Bone marrow (tissue), 2 donors: ENCODE measurements at places on chromosomes 1 and 21.

DNA sequence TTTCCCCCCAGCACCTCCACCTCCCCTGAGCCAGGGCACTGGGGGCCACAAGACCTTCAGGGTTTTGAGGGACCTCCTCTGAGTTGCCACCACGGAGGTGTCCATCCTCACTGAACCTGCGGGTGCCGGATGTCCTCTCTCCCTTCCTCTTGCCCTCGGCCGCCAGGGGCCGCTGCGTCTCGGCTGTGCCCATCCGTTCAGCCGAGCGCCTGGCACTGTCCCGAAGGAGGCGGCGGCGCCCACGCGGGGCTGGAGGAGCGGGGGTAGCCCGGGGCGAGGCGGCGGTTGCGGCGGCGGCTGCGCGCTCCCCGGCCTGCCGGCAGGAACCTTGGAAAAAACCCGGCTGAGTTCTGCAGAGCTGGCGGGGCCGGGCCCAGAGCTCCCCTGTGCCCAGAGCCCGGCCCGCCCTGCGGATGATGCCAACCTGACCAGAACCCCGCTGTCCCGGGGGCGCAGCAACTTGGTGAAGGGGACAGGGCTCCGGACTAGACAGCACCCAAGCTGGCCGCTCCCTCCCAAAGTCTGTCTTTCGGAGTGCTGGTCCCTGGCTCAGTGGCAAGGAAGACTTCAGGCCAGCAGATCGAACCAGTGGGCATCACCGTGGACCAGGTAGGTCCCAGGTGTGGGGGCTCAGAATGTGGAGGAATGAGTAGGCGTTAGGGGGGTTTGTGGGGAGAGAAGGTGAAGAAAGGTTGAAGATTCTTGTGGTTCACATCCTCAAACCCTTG lies 3.7 kb upstream of the PPM1J start:
- peak; percentile 30 for DNase-seq

GRCh38 chr21:31255036-31255435 lies 89.0 kb downstream of the TIAM1 start:
- DNase-seq = no peak

- no peak for DNase-seq
These were observed 268.0 kb downstream of the PTGER3 start for GRCh38 chr1:70779571-70779970.

DNA sequence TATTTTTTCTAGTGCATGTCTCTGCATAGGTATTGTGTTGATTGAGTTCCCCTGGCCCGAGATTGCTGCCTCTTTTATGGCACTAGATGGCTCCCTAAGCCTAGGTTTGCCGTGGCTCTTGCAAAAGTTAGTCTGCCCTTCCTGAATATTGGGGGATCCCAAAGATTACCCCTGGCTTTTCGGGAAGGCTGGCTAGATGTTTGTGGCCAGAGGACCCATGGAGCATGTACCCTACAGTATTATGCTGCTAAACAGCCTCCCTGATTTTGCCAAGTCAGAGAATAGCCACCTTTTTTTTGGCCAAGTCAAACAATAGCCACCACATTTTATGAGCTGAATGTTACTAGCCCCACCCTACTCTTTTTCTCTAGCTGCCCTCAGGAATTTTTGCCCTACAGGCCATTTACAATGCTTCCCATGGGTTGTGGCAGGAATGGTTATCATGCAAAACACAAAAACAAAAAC lies 343.2 kb downstream of the OLFM3 start:
- no peak for DNase-seq

GRCh38 chr1:110242062-110242461 lies 31.9 kb downstream of the KCNC4 start:
- no peak for DNase-seq

- DNase-seq = no peak
These were observed 51.6 kb upstream of the HPDL start for GRCh38 chr1:45275054-45275453.

DNA sequence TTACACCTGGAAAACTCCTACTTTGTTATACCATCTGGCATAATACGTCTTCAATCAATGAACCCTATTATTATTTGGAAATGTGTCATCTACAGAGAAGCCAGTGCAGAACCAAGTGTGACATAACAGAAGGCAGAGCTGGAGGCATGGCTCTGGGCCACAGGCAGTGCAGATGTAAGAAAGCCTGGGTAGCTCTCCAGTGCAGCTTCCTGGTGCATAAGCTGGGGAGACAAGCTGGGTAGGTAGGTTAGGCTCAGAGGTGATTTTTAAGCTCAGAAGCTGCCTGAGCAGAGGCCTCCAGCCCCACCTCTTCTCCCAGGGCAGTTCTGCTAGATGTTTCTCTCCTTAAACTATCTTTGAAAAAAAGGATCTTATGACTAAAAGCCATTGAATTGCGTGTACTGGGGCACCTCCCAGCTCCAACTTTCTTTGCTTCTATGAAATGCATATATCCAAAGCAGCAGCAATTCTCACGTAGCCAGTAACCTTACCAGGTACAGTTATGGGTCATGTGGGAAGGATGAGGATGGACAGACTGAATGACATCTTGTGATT lies 30.7 kb downstream of the AKNAD1 start:
- no peak for DNase-seq

DNA sequence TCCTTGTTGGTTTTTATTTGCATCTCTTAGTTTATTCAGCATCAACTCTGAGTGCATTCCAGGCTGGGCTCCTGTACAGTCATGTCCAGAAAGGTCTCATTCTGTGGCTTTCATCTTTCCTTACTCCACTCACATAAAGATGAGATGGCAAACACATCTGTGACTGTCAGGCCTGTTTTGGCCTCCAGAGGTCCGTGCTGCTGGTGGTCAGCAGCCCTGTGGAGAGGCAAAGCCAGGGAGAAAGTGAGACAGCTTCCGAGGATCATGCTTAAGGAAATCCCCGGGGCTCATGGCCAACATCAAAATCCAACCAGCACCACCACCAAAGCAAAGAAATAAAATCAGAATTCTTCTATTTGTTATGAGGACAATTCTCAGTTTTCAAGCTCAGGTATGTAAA lies 96.1 kb upstream of the HIVEP3 start:
- DNase-seq = no peak

GRCh38 chr1:172609528-172609927 lies 49.4 kb upstream of the FASLG start:
- peak; percentile 40 for DNase-seq

DNA sequence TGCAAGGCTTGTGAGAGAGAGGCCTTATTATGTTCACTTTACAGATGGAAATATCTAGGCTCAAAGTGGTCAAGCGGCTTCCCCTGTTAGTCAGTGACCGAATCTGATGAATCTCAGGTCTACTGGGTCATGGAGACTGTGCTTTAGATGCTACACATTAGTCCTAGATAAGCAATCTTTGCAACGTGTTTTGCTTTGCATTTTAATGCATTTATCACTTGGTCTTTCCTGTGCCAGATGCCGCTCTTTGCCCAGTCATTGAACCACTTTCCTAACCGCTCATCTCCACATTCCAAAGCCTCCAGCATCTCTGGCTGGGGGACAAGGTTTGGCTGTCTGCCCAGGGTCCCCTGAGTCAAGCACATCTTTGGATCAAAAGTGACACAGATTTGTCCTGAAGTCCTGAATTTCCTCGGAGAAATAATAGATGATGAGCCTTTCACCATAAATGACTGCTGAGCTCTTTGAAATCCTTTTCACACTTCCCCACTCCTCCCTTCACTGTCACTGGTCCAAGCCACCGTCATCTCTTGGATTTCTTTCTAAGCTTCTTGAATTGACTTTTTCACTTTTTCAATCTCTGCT lies 96.0 kb upstream of the USP24 start:
- DNase-seq = no peak

DNA sequence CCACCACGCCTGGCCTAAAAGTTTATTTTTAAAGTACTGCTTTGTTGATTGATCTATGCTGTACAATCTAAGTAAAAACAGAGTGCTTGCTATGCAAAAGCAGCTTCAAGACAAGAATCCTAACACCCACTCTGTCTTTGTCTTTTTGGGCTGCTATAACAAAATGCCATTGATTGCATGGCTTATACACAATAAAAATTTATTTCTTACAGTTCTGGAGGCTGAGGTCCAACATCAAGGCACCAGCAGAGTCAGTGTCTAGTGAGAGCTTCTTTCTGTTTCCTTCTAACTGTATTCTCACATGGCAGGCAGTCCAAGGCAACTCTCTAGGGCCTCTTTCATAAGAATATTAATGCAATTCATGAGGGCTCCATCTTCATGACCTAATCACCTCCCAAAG lies 63.6 kb upstream of the GJA5 start:
- no peak for DNase-seq

- DNase-seq = no peak
These were observed 59.7 kb downstream of the MEF2D start for GRCh38 chr1:156440654-156441437.

DNA sequence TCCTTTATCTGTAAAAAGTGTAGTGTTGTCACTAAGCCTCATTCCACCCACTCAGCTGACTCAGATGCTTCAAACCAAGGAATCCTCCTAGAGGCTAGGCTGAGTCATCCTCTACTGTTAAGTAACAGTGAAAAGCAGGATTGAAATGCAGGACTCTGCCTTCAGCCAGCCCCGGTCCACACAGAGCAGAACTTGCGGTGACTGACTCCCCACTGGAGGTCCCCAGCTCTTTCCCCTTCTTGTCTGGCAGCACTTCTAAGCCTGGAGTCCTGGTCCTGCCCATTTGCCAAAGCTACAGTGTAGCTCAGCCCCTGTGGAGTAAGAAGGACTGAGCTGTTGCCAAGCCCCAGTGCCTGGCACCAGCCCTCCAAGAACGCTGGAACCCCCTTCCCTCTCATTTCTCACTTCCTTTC lies 1.7 kb downstream of the RAB7B start:
- peak; percentile 32 for DNase-seq

- no peak for DNase-seq
These were observed 3.1 kb downstream of the CSF3R start for GRCh38 chr1:36479505-36480051.

DNA sequence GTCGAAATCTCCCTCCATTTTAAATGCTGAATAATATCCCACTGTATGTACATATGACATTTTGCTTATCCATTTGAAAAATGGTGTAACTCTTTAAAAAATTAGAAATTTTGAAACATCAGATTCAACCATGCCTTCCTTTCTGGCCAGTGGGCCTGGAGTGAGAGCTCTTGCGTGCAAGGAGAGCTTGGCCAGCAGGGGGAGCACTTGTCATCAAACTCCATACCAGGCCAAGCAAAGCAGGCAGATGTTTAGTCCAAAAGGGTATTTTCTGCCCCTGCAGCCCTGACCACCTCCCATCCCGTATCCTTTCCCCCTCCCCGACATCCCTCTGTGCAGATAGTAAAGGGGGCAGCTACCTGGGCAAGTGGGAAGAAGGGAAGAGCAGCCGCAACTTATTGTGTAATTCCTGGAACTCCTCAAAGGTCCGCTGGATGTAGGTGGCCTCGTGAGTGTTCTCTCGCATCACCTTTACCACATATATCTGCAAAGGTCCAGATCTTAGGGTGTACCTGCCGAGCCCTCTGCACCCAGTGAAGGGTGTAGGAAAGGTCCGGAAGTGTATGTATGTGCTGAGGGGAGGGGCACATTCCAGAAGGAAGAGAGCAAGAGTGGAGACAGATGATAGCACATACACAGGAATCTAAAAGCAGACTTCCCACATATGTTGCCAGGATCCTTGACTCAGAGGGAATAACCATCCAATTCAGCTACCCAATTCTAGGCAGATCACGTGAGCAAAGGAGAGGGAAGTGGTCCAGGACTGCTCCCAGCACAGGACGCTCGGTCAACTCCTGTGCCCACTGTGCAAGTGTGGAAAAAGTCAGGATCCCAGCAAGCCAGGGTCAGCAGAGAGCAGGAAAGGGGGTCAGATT lies 19.9 kb upstream of the PPP1R15B start:
- DNase-seq = peak; percentile 26

- no peak for DNase-seq
These were observed 119.8 kb downstream of the RGS21 start for GRCh38 chr1:192436441-192437078.

DNA sequence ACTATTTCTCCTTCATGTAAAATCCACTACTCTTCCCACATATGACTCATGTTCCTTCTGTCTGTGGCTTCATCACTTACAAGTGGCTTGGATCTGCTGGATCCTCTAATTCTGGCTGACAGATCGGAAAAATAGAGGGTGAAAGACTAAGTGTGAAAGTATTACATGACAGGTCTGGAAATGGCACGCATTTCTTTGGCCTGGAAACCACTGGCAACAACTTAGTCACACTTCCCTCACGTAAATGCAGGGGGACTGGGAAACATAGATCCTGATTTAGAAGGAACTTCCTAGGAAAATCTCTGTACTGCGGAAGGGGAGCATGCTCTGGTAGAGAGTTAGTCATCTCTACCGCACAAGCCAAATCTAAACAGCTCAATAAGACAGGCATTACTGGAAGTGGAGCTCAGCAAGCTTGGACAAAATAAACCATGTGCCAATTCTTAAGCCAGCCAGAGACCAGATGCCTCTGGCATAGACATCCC lies 305.4 kb upstream of the PTBP2 start:
- no peak for DNase-seq

GRCh38 chr1:181159451-181160140 lies 71.1 kb downstream of the IER5 start:
- DNase-seq = no peak

- DNase-seq = peak; percentile 3
These were observed 73.2 kb downstream of the DISC1 start for GRCh38 chr1:231699784-231700183.

GRCh38 chr21:32215306-32215685 lies 63.6 kb downstream of the MIS18A start:
- no peak for DNase-seq

GRCh38 chr1:77857552-77857951 lies 30.9 kb upstream of the NEXN start:
- no peak for DNase-seq

DNA sequence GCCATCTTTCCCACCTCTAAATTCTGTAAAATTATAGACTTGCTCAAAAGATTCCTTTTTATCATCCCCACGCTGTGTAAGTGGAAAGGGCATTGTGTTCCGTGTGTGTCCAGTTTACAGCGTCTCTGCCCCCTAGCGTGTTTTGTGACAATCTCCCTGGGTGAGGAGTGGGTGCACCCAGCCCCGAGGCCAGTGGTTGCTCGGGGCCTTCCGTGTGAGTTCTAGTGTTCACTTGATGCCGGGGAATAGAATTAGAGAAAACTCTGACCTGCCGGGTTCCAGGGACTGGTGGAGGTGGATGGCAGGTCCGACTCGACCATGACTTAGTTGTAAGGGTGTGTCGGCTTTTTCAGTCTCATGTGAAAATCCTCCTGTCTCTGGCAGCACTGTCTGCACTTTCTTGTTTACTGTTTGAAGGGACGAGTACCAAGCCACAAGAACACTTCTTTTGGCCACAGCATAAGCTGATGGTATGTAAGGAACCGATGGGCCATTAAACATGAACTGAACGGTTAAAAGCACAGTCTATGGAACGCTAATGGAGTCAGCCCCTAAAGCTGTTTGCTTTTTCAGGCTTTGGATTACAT lies 61.9 kb downstream of the POFUT2 start:
- DNase-seq = no peak

DNA sequence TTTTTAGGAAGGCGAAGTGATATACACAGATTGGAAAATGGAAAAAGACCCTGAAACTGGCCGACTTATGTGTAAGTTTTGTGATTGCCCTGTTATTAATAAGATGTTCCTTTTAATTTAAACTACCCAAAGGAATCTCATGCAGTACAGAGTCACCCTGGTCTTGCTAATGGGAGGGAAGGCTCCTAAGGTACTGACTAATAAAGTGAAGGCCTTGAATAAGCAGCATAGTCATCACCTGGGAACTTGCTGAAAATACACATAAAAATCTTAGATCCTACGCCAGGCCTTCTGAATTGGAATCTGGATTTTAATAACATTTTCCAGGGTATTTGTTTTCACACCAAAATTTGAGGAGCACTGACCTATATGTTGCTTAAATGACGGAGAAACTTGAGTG lies 73.4 kb upstream of the MCOLN3 start:
- DNase-seq = no peak

GRCh38 chr21:28126521-28127174 lies 866.0 kb downstream of the LTN1 start:
- DNase-seq = no peak

GRCh38 chr1:29236712-29237128 lies 398 bp downstream of the PTPRU start:
- no peak for DNase-seq
